Activated naive CD4-positive, alpha-beta T cell treated with anti-CD3 and anti-CD28 coated beads for 36 hours (primary cell): ENCODE measurements at places on chromosomes 5 and 9. TPM values are rescaled to one million over a fixed set of nuclear protein-coding genes. Genes with fewer than 3 reads are reported as not detected.

- H3K4me1 ChIP-seq, result peaks cover 18% of the 10 kb centered on the region
- DNase-seq, result no peak
- H3K27ac ChIP-seq, result no peak overlapping the region
- no peaks in the 10 kb centered on the region for H3K27me3 ChIP-seq
- H3K4me3 ChIP-seq, result no peak overlapping the region
Observed at GRCh38 chr9:114856215-114856941, 50.5 kb upstream of the TNFSF15 start.

The PRDM9 gene
- total RNA-seq, result not detected

DNA sequence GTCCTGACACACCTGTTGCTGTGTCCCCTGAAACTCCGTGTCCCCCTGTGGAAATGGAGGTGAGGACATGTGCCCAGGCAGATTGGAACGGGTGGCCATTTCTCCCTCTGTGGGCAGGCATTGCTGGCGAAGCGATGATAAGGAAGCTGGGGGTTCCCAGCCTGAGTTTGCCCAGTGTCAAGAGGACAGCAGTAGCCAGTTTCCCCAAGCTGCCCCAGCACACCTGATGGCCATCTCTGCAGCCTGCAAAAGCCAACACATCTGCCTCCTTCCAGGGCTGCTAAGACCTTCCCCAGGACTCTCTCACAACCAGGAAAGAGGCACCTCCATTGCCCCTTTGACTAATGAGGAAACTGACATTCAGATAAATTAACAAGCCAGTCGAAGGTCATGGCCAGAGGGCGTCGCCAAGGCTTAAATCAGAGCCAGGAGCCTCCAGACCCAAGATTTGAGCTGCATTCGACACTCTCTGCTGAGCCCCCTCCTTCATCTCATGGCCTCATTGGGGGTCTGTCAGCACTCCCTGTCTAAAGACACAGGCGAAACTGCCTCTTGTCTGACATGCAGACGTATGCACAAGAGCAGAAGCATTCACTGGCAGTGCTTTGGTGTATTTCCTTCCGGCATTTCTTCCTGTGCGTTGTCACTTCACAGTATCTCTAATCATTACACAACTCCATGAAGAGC is 10.4 kb upstream of the WNK2 start:
- DNase-seq, result no peak
- no peak overlapping the region for H3K27ac ChIP-seq
- H3K4me1 ChIP-seq, result no peaks in the 10 kb centered on the region
- no peaks in the 10 kb centered on the region for H3K27me3 ChIP-seq
- no peak overlapping the region for H3K4me3 ChIP-seq

The S100Z gene
- total RNA-seq, result 1.1 TPM

- H3K4me3 ChIP-seq, result no peak overlapping the region
- no peak for DNase-seq
- H3K36me3 ChIP-seq, result no peaks in the 10 kb centered on the region
- H3K27me3 ChIP-seq, result no peaks in the 10 kb centered on the region
Observed at GRCh38 chr9:14107495-14107894, 206.4 kb downstream of the NFIB start.

- H3K27me3 ChIP-seq, result peaks cover 4% of the 10 kb centered on the region
- DNase-seq, result no peak
- no peak overlapping the region for H3K27ac ChIP-seq
- H3K4me3 ChIP-seq, result no peak overlapping the region
Observed at GRCh38 chr9:92820964-92821363, 56.3 kb upstream of the BICD2 start.

DNA sequence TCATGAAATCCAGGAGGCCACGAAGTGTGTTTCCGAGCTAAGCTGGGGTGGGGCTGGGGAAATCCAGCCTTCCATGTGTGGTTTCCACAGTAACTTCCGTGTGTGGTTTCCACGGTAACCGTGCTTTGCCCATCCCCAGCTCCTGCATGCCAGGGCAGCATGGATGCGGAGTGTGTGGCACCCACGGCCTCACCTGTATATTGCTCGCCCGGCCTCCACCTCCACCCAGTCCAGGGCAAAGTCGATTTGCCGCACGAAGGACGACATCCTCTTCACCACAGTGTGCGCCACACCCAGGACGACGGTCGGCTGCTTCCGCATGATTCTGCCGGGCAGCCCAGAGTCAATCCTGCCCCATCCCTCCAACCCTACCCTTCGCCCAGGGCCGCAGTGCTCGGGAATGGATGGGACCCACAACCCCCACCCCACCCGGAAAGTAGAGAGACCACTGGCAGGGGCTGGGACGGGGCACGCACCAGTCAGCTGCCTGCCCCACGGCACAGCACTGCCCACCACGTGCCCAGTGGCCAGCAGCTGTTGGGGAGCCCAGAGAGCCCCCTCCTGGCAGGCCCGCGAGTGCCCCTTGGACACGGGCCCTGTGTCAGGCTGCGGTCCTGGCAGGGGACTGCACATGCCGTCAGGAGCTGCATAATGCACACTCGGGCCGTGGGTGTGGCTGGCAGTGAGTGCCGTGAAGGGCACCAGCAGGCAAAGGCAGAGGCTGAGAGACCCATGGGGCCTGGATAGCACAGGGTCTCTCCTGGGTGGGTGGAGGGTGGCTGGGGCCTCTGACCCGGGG is 39.0 kb upstream of the NSMF start:
- no peaks in the 10 kb centered on the region for H3K27me3 ChIP-seq
- no peak overlapping the region for H3K27ac ChIP-seq
- H3K4me1 ChIP-seq, result peaks cover 8% of the 10 kb centered on the region
- no peak for DNase-seq
- H3K36me3 ChIP-seq, result peaks cover 7% of the 10 kb centered on the region
- no peak overlapping the region for H3K4me3 ChIP-seq

DNA sequence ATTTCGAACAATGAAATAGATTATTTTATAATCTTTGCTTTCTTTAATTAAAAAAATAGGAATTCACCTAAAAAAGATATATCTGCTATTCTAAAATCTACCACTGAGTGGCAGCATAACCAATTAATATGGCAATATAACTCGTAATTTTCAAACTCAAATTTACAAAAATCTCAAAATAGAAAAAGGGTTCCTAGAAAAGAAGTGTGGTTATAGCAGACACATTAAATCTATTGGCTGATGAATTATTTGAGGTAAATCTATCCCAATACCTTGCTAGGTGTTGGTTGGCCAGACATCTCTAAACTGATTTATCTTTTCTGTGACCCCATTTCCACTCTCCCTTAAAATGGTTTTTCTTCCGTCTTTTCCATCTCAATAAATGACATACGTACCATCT is 30.2 kb upstream of the NRG2 start:
- H3K4me3 ChIP-seq, result no peak overlapping the region
- no peak for DNase-seq
- no peak overlapping the region for H3K27ac ChIP-seq

DNA sequence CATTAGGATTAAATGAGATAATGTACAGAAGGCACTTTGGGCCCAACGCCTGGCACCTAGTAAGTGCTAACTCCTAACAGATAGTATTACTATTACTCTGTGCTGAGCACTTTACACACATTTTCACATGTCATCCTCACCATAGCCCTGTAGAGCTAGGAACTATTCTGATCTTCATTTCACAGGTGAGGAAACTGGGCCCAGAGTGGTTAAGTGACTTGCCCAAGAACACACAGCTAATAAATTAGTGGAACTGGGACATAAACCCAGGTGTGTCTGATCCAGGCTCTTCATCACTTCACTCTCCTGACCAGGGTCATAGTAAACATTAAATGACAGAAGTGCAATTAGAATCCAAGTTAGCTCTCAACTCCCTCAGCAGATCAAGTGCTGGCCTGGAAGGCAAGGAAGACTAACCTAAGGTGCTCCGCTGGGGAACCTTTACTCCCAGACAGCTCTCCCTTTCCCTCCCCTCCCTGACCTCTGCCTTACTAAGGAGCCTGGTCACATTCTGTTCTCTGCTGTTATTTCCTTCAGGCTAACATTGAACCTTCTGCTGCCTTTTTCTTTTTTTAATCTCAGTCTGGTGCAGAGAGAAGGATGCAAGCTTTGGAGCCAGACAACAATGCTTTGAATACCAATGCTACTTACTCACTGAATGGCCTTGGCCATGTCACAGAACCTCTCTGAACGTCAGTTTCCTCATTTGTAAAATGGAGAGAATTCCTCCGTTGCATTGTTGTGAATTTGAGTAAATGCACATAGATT is 4.1 kb upstream of the ADRA1B start:
- DNase-seq, result no peak
- H3K27ac ChIP-seq, result no peak overlapping the region
- no peaks in the 10 kb centered on the region for H3K36me3 ChIP-seq
- peaks cover 5% of the 10 kb centered on the region for H3K4me1 ChIP-seq
- no peak overlapping the region for H3K4me3 ChIP-seq

DNA sequence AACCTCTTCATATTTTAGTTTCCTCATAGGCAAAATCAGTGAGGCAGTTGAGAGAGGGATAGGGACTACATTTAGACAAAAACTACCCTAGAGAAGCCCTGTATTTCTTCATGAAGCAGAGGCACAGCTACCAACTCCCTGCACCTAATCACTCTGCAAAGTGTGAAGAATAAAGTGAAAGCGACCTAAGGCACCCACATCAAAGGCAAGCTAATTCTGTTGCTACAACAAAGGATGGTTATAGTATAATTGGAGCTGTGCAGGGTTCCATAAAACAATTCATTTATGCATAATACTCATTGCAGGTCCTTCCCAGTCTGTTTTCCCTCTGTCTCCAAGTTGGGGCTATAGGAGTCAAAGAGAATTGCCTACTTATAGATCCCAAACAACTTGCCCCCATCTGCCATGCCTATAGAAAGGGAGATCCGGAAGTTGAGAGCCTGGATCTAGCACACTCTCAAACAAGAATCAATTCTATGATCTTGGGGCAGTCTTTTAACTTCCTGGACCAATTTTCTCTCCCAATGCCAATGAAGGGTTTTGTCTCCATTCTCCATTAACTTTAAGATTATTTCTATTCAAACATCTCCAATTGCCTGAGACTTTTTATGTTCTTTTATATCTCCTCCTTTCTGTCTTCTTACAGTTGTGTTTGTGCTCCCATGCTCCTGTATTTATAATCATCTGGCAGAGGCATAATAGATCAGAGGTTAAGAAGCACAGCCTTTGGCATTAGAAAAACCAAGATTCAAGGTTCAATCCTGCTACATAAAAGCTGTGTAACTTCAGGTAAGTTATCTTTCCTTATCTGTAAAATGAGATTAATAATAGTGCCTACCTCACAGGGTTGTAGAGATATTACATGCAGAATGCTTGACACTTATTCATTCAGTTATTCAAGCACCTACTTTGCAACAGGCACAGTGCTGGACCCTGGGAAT is 56.0 kb upstream of the PTGER4 start:
- no peak overlapping the region for H3K27ac ChIP-seq
- H3K4me3 ChIP-seq, result no peak overlapping the region
- peaks cover 45% of the 10 kb centered on the region for H3K4me1 ChIP-seq
- no peaks in the 10 kb centered on the region for H3K36me3 ChIP-seq
- H3K27me3 ChIP-seq, result no peaks in the 10 kb centered on the region

The GLRA1 gene
- not detected for total RNA-seq

The CCNI2 gene
- 1.4 TPM for total RNA-seq

GRCh38 chr5:119828541-119828940 is 199.2 kb downstream of the FAM170A start:
- H3K27ac ChIP-seq, result no peak overlapping the region
- H3K36me3 ChIP-seq, result no peaks in the 10 kb centered on the region
- H3K27me3 ChIP-seq, result no peaks in the 10 kb centered on the region
- H3K4me1 ChIP-seq, result no peaks in the 10 kb centered on the region

The CCDC187 gene
- total RNA-seq, result not detected

GRCh38 chr9:84278130-84278529 is 62.4 kb downstream of the SLC28A3 start:
- H3K27me3 ChIP-seq, result peaks cover 13% of the 10 kb centered on the region
- H3K27ac ChIP-seq, result no peak overlapping the region
- H3K36me3 ChIP-seq, result no peaks in the 10 kb centered on the region
- H3K4me3 ChIP-seq, result no peak overlapping the region
- no peak for DNase-seq
- no peaks in the 10 kb centered on the region for H3K4me1 ChIP-seq

DNA sequence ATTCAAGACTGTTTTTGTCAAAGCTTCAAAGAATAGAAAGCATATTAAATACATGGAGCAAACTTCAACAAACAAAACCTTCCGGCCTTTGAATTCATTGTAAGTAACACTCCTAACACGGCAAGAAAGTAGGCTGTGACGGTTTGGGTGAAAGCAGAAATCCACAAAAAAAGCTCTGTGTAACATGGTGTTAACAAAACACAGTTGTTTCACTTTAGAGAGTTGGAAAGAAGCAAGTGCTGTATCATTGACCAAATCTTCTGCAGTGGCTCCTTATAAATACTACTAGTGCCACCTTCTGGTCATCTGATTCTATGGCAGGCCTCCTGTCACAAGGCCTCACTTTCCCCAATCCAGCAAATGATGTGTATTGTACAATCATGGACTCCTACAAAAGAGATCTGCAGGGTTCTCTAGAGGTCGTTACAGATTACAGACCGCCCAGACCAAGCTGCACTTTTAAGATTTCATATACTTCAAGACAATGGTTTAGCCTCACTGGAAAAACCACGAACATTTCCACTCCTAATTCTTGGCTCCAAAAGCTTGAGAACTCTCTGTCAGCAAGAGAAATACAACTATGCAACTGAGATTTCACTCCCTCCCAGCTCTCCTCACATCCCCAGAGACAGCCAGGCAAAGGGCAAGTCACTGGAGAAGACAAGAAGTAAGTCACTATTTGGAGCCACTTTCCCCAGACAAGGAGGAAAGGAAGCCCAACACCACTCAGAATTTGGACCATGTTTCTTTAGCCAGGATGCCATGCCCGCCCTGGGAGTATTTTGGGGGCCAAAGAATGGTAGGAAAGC is 196.2 kb downstream of the DTWD2 start:
- H3K4me3 ChIP-seq, result no peak overlapping the region
- no peaks in the 10 kb centered on the region for H3K4me1 ChIP-seq
- H3K36me3 ChIP-seq, result no peaks in the 10 kb centered on the region
- H3K27ac ChIP-seq, result no peak overlapping the region
- peak; percentile 39 for DNase-seq

GRCh38 chr9:95087659-95088242 is 229.8 kb downstream of the FANCC start:
- H3K36me3 ChIP-seq, result no peaks in the 10 kb centered on the region
- H3K27me3 ChIP-seq, result no peaks in the 10 kb centered on the region
- DNase-seq, result no peak

DNA sequence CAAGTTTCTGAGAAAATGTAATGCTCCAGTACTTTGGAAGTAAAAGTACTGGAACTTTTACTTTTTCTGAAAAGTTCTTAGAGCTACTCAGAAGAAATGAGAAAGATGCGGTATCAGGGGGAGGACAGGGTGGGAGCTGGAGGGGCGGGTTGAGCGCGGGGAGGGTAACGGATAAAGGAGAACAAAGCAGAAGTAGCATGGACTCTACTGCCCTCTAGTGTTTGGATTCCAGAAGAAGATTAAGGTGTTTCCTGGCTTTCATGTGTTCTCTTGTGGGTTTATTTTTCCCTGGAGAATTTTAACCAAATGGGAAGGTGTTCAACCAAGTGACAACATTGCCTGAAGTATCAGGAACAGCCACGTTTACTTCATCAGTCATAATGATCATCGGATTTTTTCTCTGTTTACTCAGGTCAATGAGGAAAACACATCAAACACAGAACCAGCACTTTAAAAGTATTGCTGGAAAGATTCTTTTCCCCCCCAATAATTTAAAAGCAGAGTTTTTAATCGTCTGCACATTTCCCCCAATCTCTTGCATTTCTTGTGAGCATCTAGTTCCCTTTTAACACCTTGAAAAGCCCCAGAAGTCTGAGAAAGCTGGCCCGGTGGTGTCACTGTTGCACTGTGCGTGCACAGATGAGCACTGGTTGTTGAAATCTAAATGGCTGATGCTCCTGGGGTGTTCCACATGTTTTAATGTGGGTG is 190.6 kb downstream of the MPDZ start:
- no peaks in the 10 kb centered on the region for H3K36me3 ChIP-seq
- DNase-seq, result no peak
- no peaks in the 10 kb centered on the region for H3K27me3 ChIP-seq
- no peak overlapping the region for H3K27ac ChIP-seq
- no peak overlapping the region for H3K4me3 ChIP-seq
- H3K4me1 ChIP-seq, result no peaks in the 10 kb centered on the region
